ENCODE measurements at places on chromosomes 12 and 14. TPM values are rescaled to one million over a fixed set of nuclear protein-coding genes. Genes with fewer than 3 reads are reported as not detected.

Gene KRT83
- total RNA-seq: not detected

DNA sequence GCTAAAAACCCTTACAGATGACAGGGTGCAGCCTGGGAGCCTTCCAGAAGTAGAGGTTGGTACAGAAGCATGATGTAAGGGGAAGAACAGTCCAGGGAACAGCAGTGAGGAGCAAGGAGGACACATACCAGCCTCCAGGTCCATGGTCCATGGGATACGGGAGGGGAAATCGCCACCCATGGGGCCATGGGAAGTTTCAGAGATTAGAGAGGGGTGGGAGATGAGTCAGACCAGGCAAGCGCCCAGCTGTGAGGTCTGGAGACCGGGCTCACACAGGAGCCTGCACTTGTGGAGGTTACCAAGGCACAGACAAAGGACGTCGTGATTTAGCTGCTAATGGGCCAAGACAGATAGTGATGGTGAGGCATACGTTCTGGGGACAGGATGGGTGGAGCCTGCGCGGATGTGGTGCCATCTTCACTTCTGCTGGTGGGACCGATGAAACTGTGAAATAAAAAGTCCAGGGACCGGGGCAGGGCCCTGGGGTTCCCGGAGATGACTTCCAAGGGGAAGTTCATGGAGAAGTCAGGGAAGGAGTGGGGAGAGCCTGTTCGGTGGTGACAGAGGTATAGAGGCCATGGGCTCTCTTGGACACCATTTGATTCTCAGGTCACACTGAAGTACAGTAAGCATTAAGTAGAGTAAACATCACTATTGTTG, 17.7 kb upstream of the LRP1-AS start:
- DNase-seq: peak; percentile 68

DNA sequence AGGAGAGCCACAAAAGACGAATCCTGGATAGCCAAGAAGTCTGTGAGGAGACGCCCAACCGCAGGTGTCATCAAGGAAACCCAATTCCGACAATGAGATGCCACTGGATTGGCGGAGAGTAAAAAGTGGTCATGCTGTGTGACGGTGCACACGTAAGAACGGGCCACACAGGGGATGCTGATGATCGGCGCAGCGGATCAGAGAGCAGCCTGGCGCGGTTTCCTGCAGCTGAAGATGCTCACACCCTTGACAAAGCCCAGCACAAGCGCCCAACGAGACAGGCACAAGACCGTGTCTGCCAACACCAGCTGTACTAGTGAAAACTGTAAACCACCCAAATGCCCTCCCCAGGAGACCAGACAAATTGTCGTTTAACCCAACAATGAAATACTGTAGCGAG, 55.8 kb downstream of the CCDC85C start:
- DNase-seq: no peak

- no peak for DNase-seq
Observed at GRCh38 chr14:60861545-60862140, 119.2 kb downstream of the TRMT5 start.

Gene SLCO1B3
- total RNA-seq: not detected
